ENCODE measurements at places on chromosomes 12 and 14.

DNA sequence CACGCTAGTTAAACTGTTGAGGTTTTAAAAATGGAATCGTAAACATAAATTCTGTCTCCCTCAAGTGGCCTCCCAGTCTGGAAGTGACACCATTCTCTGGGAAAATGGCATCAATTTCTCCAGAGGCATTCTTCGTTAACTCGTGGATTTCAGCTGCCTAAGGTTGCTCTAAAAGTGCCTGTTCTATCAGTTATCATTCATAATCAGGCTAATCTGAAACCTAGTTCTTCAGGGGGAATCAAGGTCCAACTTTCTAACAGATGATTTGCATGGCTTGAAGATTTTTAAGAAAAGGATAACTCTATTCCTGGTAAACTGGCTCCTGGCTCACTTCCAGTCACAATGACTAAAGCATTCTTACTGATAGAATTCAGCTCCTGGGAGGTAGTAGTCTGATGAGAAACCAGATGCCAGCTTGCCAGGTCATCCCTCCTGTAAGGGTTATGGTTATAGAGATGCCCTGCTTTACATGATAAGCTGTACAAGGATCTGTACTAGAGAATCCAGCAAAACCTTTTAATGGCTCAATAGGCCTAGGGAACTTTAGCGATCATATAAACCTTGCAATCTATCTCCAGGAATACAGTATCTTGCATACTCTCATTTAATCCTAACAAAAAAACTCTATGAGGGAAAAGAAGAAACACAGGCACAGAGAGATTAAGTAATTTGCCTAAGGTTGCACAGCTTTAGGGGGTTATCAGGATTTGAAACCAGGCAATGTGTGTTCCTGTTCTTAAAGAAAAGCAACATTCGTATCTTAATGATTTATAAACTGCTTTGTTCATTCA lies 1.5 kb downstream of the L3HYPDH start:
- no peak for DNase-seq

DNA sequence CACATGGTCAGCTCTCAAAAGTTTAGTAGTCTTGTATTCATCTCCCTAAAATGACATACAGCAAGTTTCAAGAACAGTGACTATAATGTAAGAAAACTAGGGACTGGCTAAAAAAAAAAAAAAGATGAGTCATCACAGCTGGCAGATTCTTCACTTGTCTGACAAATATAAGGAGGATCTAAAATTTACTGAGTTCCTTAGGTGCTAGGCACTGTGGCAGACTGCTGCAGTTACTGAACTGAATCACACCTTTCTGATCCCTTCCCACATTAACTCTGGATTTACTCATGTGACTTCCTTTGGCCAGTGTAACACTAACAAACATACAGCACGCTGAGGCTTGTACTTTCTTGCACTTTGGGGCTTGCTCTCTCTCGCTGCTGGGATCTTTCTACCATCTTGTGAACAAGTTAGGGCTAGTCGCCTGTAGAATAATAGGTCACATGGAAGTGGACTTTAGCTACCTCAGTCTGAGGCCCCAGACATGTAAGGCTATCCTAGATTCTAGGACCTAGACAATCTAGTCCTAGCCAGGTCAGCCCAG lies 32.1 kb downstream of the BAZ1A start:
- DNase-seq: no peak

DNA sequence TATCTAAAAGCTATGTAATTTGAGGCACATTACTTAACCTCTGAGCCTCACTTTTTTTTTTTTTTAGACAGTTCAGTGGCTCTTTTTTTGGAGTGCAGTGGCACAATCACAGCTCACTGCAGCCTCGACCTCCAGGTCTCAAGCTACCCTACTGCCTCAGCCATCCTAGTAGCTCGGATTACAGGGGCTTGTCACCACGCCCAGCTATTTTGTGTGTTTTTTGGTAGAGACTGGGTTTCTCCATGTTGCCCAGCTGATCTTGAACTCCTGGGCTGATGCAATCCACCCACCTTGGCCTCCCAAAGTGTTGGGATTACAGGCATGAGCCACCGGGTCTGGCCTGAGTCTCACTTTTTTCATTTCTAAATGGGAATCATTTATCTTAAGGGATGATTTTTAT lies 192.0 kb upstream of the PDZRN4 start:
- no peak for DNase-seq

DNA sequence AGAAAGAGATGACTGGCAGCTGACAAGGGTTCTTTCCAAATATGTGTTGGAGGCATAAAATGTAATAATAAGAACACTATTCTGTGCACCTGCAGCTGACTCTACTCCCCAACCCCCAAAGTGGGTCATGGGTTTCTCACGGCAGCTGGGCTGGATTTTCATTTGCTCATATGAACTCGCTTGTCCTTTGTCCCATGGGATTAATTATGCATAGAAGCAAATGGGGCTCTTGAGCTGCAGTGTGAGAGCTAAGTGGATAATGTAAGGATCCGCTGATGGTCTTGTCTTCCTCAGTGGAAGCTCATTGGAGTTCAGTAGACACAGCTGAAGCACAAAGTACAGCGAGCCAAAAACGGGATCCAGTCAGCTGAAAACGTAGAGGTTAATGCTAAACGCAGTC lies 46.3 kb downstream of the TTC8 start:
- no peak for DNase-seq

DNA sequence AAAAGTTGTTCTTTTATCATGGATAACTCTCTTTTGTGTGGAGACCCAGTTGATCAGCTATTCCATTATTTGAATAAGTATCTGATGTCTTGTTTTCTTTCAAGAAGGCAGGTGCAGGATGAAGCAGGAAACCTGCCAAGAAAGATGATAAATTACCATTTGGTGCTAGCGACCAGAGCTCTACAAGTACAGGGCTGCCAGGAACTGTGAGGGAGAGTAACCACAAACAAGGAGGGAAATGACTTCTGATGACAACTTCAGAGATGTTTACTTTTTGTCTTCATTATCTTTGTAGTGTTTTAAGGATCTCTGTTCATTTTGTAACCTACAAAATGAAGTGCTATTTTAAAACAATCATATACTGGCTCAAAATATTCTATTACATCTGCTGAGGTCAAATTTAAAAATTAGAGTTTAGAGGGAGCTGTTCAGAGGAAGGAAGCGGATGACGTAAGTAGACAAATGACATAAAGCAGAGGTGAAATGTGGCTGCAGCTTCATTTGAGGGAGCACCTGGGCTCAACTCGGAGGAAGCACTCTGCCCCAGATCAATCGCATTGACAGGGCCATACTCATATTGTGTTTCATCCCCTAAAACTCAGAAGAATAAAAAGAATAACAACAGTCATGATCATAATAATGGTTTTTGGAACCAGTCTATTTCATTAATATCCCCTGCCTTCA lies 226.8 kb downstream of the C12orf42 start:
- no peak for DNase-seq

DNA sequence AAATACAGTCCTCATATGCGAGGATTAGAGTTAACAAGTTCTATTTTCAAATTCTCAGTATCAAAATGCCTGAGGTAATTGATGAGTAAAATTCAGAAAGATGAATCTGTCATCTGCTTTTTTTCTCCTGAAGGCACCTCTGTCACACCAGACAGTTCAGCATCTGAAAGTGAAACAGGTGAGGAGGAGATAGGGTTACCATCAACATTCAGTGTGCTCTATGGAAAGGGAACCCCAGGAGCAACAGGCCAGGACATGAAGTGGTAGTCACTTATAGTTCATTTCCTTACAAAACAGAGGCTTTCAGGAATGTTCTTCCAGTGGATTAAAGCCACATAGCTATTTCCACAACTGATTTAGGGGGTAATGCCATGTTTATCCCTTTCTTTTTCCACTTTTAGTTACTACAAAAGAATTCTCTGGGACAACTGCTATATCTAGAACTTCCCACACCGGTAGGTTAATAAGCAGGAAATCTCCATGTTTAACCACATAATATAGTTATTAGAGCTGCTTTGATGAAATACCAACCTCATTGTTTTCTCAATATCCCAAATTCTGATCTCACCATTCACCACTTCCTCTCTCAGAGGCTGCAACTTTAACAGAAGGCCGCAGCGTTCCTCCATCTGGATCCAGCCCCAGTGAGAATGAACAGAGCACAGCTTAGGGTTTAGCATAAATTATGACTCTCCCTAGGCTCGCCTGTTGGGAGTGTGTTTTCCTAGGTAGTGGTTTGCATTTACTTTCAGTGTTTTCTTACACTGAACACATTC lies 177.0 kb upstream of the CNTN1 start:
- no peak for DNase-seq
